ENCODE measurements at places on chromosomes 2 and 18. TPM values are rescaled to one million over a fixed set of nuclear protein-coding genes. Genes with fewer than 3 reads are reported as not detected.
A peak's percentile ranks its signal among the peaks of the same experiment; 100 is the strongest.

DNA sequence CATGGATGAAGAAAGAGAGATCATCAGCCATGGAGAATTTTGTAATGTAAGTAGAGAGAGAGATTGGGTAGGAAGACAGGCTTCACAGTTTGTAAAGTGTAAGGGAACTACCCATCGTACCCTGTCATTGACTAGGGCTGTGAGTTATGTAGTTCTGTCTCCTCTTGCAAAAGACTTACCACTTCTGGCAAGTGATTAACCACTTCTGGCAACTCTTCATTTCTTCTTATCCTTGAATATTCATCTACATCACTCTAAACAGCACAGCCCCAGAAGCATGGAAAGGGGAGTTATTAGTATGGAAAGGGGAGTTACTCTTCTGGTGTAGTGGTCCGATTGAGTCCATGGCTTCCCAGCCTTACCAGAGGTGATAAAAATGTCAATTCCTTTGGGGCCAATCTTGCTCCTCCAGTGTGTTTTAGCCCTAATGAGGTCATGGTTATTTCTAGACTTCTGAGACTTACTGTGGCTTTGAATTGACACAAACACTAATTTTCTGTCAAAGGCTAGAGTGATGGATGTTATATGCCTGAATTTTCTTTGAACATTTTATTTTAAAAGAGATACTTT lies 52.0 kb downstream of the STAT1 start:
- no peak for DNase-seq
- H3K27ac ChIP-seq: no peak overlapping the region
- no peak overlapping the region for H3K4me3 ChIP-seq
- peaks cover 2% of the 10 kb centered on the region for H3K36me3 ChIP-seq
- H3K27me3 ChIP-seq: no peaks in the 10 kb centered on the region

DNA sequence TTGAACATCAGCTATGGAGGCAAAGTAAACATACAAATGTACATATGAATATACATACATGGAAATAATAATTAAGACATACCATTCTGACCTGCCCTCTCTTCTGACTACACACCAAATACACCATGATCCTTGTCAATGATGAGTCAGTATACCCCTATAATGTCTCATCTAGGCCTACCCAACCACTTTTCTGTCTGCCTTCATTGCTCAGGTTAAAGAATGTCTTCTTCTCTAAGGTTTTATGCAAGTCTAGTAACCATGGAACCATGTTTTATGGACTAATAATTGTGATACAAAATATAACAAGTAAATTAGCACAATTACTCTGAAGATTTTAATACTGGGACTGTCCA lies 128.7 kb downstream of the NCKAP5 start:
- no peaks in the 10 kb centered on the region for H3K4me1 ChIP-seq
- DNase-seq: no peak

DNA sequence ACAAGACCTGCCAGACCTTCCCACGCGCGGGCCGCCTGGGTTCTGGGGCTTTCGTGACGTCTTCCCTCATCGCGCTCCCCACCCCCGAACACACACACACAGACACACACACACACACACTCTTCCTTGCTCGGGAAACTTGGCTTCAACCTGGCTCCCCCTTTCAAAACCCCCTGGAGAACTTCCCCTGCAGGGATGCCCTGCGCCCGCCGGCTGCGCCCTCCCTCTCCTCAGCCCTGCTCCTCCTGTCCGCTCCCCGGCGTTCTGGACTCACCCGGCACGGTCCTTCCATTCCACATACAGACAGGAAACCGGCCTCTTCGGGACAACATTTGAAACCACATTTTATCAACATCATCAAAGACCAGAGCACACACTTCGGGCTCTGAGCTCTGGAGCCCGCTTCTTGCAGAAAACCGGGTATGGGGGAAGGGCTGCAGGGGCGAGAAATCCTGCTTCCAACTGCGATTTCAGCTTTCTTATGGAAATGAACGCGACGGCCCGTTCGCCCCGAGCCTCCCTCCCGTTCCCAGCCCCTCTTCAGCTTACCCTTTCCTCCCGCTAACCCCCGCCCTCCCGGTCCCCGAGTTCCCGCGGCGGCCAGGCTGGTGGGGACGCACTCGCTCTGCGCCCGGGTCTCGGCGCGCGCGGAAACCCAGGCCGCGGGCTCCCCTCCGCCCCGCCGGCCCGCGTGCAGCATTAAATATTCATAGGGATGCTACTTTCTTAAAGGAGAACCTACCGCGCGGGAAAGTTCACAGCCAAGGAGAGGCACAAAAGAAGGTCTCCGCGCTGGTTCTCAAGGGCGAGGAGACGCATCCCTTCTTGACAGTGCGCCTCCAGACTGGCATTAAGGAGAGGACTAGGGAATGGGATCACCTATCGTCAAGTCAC lies 18.3 kb downstream of the POU3F3 start:
- peak overlapping the region; percentile 75 for H3K4me3 ChIP-seq
- H3K27ac ChIP-seq: no peak overlapping the region
- peaks cover 51% of the 10 kb centered on the region for H3K27me3 ChIP-seq
- DNase-seq: no peak
- H3K36me3 ChIP-seq: no peaks in the 10 kb centered on the region

DNA sequence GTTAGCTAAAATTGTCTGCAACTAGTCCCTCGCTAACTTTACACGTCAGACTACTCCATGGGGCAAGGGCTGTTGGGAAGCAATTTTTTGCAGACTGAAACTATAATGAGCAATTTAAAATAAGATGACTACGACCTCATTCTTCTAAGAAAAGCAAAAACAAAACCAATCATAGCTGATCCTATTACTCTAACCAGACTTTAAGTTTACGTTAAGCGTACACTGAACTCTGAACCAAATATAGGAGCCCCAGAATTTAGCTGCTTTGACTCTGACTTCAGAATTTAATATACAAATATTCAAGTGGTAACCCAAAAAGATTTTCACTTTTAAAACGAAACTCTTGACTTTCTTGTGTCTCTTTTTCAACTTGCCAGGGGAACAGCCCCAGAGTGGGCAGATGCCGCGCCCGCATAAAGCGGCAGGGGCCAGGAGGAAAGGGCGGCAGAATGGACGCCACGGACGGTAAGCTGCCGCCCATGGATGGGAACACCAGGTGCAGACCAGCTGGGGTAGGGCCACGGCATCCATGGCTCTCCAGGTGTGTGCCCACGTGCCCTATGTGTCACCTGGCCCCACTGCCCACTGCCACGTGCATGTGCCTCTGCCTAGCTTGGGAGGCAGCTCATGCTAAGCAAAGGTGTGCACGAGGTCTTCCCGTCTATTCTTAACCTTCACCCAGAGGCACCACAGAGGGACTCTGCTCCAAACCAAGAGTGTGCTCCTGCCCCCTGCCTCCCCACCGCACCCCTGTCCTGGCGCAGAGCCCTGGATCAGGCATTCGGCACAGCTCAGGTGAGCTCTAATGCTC lies 217.6 kb downstream of the HDAC4 start:
- no peaks in the 10 kb centered on the region for H3K4me1 ChIP-seq
- no peak for DNase-seq
- no peak overlapping the region for H3K4me3 ChIP-seq
- no peaks in the 10 kb centered on the region for H3K36me3 ChIP-seq
- no peaks in the 10 kb centered on the region for H3K27me3 ChIP-seq

CREG2 gene
- total RNA-seq: 2.2 TPM

IL37 gene
- total RNA-seq: not detected

ZNF521 gene
- total RNA-seq: 16.8 TPM

BOLL gene
- total RNA-seq: not detected
